ENCODE measurements at places on chromosomes 1 and 21.

DNA sequence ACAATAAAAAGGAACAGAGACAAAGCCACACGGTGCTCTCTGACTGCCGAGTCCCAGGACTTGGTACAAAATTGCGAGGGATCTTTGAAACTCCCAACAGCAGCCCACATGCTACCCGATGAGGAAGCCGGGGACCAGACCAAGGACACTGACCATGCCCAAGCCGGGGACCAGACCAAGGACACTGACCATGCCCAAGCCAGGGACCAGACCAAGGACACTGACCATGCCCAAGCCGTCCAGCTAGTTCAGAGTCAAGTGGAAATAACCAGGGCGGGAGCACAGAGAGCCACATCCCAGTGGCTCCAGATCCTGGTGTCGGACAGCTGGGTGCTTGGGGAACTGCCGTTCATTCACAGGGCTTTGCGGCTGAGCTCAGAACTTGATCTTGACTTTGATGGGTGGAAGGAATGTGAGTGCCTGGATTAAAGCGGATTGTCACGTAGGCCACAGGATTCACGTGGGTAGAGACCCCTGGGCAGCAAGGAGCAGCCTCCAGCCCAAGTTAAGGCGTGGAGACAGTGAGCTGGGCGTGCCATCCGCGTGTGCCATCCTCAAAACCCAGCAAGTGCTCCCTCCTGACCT lies 16.5 kb upstream of the TRAPPC10 start:
- DNase-seq, result no peak

GRCh38 chr1:181391301-181391900 lies 91.9 kb upstream of the CACNA1E start:
- no peak for DNase-seq

GRCh38 chr21:44090325-44090724 lies 16.9 kb upstream of the PWP2 start:
- DNase-seq, result no peak

DNA sequence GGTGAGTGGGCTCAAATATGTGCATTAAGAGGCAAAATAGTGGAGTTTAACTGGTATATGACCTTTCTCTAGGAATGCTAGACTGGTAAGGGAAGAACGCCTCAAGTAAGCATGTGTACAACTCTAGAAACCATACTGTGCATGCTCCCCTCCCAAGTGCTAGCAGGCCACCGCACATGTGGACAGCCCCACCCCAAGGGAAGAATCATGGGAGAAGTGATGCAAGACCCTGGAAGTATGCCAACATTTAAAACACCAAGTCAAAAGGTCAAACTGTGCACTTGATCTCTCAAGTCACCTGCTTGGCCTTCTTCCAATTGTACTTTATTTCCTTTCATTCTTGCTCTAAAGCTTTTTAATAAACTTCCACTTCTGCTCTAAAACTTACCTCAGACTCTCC lies 120.4 kb downstream of the WDR3 start:
- no peak for DNase-seq

GRCh38 chr1:184156521-184157393 lies 105.2 kb downstream of the TSEN15 start:
- no peak for DNase-seq

- no peak for DNase-seq
Observed at GRCh38 chr1:33682371-33682770, 181.5 kb upstream of the HMGB4 start.

- no peak for DNase-seq
Observed at GRCh38 chr1:67084765-67085318, 30.9 kb upstream of the SLC35D1 start.

GRCh38 chr1:25699500-25700143 lies 83.0 kb downstream of the MAN1C1 start:
- no peak for DNase-seq

DNA sequence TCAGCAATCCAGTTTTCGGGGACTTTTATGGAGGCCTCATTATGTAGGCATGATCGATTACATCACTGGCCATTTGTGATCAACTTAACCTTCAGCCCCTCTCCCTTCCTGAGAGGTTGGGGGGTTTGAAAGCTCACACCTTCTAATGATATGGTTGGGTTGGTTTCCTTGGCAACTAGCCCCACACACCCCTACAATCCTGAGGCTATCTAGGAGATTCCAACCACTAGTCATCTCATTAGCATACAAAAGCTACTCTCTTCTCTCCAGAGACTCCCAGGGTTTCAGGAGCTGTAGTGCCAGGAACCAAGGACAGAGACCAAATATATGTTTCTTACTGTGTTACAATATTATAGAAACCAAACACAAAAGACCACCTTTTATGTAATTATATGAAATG lies 35.2 kb upstream of the ZNF326 start:
- DNase-seq, result no peak

DNA sequence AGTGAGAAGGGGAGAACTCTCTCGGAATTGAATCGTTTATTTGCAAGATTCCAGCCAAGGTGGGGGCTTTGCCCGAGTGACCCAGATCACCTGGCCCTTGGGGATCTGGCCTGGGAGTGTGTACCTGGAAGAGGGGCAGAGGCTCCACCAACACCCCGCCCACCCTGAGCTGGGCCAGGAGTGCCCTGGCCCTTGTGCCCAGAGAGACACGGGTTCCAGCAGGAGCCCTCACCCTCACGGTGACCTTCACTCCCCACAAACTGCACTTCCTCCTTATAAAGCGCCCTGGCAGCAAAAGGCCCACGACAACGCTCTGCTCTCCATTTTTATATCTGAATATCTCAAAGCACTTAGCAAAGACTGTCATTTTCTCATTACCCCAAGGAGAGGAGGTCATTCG lies 16.6 kb downstream of the CASZ1 start:
- no peak for DNase-seq

DNA sequence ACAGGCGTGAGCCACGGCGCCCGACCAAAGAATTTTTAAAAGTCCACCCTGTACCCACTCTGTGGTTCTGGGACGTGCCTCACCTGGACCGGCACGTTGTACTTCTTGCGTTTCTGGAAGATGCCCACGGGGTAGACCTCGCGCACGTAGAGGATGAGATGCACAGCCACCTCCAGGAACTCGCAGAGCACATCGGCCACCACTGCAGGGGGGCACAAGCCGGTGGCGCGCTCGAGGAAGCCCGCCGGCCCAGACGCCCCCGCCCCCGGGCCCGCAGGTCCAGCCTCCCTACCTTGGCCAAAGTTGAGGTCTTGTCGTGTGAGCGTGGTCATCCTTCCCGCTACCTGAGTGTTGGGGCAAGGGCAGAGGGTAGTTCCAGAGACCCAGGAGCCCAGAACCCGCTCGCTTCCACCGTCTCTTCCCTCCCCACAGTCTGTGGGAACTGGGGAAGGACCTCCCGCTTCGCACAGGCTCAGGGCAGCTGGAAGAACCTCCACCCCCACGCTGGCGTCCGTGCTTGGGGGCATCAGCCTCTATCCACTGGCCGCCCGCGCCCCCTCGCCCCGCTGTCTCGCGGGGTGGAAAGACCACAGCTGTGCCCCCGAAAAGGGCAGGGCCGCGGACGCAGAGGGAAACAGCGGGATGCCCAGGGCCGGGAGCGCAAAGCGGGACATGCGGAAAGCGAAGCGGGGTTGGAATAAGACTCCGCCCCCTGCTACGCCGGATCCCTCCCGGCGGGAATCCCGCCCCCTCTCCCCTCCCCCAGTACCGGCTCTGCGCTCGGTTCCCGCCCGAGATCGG lies 478 bp downstream of the MAD2L2 start:
- DNase-seq, result no peak

Measured in Kasumi-1 (cell line).